Left ventricle myocardium inferior (tissue), 1 donor: ENCODE measurements at places on chromosomes 11 and 22. TPM values are rescaled to one million over a fixed set of nuclear protein-coding genes. Genes with fewer than 3 reads are reported as not detected.
A peak's percentile ranks its signal among the peaks of the same experiment; 100 is the strongest.

GRCh38 chr11:44427432-44427831, 117.5 kb upstream of the ALX4 start:
- no peak for DNase-seq

- no peak for DNase-seq
Measured at GRCh38 chr22:35921777-35922176, 106.8 kb downstream of the RBFOX2 start.

- DNase-seq, result no peak
Measured at GRCh38 chr11:43941257-43941994, 1.0 kb upstream of the C11orf96 start.

Gene HBE1
- not detected for total RNA-seq

DNA sequence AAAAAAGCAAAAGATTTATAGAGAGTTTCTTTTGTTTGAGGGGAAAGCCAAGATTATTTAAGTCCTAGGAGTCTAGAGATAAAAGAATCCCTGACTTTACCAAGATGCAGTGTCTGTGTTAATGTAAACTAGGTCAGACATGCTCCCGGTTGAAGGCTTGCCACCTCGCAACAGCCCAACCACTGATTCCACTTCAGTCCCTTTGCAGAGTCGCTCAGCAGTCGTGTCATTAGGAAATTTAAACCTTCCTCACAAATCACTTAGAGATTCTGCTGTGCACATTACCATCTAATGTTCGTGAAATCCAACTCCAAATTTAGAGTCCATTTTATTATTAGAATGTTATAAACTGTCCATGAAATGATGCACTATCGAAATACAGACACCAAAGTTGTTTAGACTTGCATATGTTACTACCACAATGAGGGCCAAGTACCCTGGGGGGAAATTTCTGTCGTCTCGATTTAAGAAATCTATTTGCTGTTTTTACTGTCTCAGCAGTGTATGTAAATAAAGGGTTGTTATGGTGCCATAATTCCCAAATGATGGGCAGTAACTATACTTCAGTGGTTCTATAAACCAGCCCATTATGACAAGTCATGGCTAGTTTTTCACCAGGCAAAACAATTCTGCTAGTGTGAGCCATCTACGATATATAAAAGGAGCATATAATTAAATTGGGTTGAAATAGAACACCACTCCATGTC, 101.4 kb upstream of the MTNR1B start:
- no peak for DNase-seq

Gene DDTL
- 1.5 TPM for total RNA-seq

GRCh38 chr11:79466411-79466810, 25.6 kb upstream of the TENM4 start:
- DNase-seq, result no peak

- DNase-seq, result peak; percentile 37
Measured at GRCh38 chr11:112564228-112564955, 303.7 kb upstream of the PLET1 start.
